ENCODE measurements at places on chromosomes 3 and 15.

DNA sequence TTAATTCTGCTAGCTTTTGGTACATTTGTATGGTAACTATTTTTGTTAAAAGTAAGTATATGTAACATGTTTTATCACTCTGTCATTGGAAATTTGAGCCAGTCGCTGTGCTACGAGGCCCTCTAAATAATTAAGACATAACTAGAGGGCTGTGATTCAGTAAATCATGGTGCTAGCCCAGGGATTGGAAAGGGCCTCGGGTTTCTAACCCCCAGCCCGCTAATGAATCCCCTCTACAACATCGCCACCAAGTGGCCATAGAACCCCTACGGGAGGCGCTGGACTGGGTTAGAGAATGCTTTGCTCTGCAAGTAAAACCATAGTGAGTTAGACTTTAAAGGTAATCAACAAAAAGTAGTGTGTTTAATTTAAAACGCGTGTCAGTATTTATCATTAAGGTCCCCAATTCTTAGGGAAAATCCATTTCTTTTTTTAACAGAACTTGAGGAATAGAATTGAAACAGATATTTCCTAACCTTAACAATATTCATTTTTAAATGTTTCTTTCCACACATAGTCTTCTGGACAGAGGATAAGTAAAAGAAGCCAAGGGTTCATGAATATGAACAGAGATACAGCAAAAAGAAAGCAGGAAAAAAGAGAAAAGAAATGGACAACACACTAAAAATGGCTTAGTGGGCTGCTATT lies 744.7 kb downstream of the EPHA3 start:
- DNase-seq = no peak

GRCh38 chr3:29720665-29721064 lies 439.8 kb downstream of the RBMS3 start:
- DNase-seq = no peak

DNA sequence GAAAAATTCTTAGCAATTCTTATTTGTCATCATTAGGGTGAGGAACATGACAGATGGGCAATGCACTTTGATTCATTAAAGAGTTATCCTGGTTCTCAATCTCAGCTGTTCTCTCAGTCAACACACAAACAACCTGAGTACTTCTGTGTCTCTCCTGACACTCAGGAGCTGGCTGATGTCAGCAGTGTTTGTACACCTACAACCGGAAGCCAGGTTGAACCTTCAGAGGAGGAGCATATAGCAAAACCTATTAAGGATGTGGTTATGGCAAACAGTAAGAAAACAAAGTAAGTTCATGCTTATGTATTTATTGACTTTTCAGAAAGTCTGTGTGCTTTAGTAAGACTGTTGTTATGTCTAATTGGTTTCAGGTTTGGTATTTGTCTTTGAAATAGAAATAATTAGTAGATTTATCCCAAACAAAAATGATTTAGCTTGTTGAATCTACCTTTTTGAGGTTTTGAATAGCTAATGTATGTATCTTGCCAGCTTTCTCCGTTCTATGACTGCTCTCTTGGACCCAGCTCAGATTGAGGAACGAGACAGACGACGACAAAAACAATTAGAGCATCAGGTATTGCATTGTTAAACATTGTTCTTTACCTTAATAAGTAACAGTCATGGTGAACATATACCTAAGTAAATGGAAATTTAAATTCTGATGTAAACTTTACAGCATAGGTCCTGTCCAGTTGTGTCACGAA lies 36.6 kb downstream of the CCDC66 start:
- no peak for DNase-seq

DNA sequence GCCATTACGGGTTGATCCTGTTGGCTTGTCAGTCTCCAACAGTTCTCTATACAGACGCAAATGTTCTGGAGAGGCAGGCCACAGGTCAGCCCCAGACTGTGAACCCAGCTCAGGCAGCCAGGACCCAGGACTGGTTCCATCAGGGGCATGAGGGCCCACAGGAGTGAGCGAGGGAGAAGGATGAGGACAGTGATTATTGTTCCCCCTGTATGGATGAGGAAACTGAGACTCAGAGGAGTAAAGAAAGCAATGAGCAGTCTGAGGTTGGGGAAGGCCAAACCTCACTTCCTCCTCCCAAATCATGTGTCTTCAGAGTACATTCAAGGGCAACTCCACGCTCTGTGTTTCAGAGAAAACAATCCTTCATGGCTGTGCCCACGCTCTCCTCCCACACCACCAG lies 121.9 kb downstream of the RPLP1 start:
- DNase-seq = no peak

- no peak for DNase-seq
These were observed 33.8 kb downstream of the EFL1 start for GRCh38 chr15:82228750-82229149.

DNA sequence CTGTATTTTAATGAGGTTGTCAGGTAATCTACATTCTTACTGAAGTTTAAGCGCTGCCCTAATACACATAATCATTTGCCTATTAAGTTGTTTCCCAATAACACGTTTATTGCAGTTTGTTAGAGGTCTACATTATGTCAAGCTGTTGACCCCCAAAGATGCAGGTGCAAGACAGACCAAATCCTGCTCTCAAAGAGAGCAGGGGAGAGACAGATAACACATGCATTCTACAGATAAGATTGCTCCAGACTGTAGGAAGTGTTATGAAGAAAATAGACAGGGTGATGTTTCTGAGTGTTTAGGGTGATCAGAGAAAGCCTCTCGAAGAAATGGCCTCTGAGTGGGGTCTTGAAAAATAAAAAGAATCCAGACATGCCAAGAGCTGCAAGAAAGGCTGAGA lies 24.8 kb upstream of the OXTR start:
- DNase-seq = no peak

GRCh38 chr3:124786511-124787241 lies 56.4 kb downstream of the UMPS start:
- DNase-seq = no peak

- DNase-seq = no peak
These were observed 35.2 kb downstream of the HMCES start for GRCh38 chr3:129313665-129314385.

- no peak for DNase-seq
These were observed 35.0 kb downstream of the SPSB4 start for GRCh38 chr3:141086188-141086587.

Measured in NCI-H1436 treated with DMSO at 0.1 percent for 48 hours (cell line).